ENCODE measurements at places on chromosomes 12 and 14. TPM values are rescaled to one million over a fixed set of nuclear protein-coding genes. Genes with fewer than 3 reads are reported as not detected.
A peak's percentile ranks its signal among the peaks of the same experiment; 100 is the strongest.

DNA sequence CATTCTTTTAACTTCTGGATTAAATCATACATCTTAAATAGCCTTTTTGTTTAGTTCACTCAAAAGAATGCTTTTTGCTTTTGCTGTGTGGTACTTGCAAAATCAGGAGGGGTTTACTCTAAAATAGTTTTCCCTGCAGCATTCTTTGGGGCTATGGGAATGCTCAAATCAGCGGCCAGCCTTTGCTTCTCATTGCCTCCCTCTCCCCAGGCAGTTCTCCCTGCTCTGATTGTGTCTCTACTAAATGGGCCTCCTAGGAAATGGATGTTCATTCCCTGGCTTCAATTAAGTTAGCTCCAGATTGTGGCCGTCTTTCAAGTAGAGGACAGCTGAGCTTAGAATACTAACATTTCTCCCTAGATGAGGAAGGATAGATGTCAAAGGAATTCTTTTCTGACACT lies 4.4 kb downstream of the TULP3 start:
- H3K4me1 ChIP-seq, result peaks cover 46% of the 10 kb centered on the region
- H3K4me3 ChIP-seq, result no peak overlapping the region
- H3K27ac ChIP-seq, result peak overlapping the region; percentile 42
- no peak for DNase-seq

DNA sequence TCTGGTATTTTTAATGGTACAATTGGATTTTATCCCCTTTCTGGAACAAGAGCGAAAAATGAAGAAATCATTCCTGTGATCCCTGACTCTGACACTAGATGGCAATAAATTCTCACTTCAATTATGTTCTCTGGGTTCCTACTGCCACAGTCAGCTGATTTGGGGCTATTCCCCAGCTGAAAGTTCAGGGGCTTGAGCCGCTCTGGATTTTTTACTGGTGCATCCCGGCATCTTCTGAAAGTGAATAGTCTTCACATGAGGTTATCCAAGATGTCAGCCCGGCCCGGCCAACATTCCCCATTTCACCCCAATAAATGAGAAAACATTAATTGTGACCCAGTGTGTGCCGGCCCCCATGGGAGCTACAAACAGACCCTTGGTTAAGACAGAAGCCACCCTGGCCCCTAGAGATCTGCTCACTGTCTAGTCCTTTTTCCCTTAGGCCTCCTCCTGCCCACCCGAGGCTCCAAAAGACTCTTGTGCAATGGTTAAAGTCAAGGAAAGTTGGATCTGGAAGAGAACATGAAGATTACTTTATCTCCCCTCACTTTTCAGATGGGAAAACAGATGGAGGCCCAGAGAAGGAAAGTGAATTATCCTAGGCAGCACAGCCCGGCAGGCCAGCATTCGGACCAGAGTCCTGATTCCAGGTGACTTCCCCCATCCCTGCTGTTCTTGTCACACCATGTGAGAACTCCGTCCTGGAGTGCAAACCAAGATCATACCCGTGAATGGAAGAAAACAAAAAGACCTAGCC lies 20.8 kb downstream of the CKAP4 start:
- H3K27ac ChIP-seq, result no peak overlapping the region
- no peaks in the 10 kb centered on the region for H3K27me3 ChIP-seq
- H3K4me1 ChIP-seq, result peaks cover 17% of the 10 kb centered on the region
- H3K36me3 ChIP-seq, result no peaks in the 10 kb centered on the region

- H3K4me3 ChIP-seq, result no peak overlapping the region
- peaks cover 41% of the 10 kb centered on the region for H3K4me1 ChIP-seq
- DNase-seq, result no peak
- H3K36me3 ChIP-seq, result peaks cover 4% of the 10 kb centered on the region
- no peaks in the 10 kb centered on the region for H3K27me3 ChIP-seq
- H3K27ac ChIP-seq, result no peak overlapping the region
Measured at GRCh38 chr12:47234576-47235141, 154.9 kb upstream of the AMIGO2 start.

DNA sequence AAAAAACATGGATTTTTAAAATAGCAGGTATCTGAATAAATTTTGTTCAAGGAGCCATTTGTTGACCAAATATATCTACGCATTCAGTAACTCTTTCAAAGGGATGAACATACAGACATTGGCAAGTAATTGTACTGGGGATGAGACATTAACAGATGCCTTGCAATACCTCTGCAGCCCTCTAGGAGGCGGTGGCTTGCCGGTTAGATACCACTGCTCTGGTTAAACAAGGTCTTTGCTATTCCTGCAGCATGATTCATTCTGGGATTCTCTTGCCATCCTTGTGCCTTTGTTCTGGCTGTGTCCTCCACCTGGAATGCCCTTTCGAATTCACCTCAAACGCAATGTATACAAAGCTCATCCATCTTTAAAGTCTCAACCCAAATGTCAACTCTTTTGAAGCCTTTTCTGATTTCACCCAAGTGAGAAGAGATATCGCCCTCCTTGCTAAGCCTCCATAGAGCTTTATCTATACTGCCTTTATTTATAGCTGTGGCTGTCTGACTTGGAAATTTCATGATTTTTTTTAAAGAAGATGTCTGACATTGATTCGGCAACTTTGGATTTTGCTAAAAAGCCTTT lies 131.0 kb upstream of the SRRM4 start:
- peaks cover 1% of the 10 kb centered on the region for H3K27me3 ChIP-seq
- H3K27ac ChIP-seq, result no peak overlapping the region
- no peak overlapping the region for H3K4me3 ChIP-seq

DNA sequence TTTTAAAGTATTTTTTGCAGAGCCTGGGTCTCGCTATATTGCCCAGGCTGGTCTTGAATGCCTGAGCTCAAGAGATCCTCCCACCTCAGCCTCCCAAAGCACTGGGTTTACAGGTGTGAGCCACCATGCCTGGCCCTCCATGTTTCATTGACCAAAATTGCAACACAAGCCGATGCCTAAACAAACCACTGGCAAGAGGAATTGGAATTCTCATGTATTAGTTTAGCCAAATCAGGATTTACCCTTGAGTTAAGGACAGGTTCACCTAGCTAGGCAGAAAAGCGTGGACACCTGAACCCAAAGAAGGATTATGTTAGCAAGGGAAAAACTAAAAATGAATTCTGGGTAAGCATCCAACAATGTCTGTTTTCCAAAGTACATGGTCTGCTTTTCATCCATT lies 14.6 kb upstream of the METAP2 start:
- DNase-seq, result no peak
- no peaks in the 10 kb centered on the region for H3K4me1 ChIP-seq
- no peak overlapping the region for H3K27ac ChIP-seq
- no peak overlapping the region for H3K4me3 ChIP-seq

DNA sequence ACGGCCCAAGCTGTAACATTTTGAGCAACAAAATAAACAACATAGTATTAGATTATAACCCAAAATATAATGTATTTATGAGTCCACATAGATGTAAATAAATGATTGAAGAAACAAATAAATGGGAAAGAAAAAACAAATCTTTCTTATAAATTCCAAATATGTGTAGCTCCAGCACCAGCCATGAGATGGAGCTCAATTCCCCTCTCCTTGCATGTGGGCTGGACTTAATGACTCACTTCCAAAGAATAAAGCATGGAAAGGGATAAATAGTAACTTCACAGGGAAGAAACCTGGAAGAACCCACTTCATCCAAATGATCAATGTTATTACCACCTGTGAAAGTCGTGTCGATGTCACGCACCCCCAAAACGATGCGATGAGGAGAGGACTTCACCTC lies 158.8 kb downstream of the RPAP3 start:
- H3K4me1 ChIP-seq, result no peaks in the 10 kb centered on the region
- no peak overlapping the region for H3K27ac ChIP-seq
- H3K27me3 ChIP-seq, result peaks cover 1% of the 10 kb centered on the region
- DNase-seq, result no peak
- no peaks in the 10 kb centered on the region for H3K36me3 ChIP-seq
- H3K4me3 ChIP-seq, result no peak overlapping the region

- peaks cover 9% of the 10 kb centered on the region for H3K4me1 ChIP-seq
- no peaks in the 10 kb centered on the region for H3K36me3 ChIP-seq
- H3K27me3 ChIP-seq, result no peaks in the 10 kb centered on the region
- no peak overlapping the region for H3K27ac ChIP-seq
Measured at GRCh38 chr14:84975241-84975902, 554.6 kb upstream of the FLRT2 start.

DNA sequence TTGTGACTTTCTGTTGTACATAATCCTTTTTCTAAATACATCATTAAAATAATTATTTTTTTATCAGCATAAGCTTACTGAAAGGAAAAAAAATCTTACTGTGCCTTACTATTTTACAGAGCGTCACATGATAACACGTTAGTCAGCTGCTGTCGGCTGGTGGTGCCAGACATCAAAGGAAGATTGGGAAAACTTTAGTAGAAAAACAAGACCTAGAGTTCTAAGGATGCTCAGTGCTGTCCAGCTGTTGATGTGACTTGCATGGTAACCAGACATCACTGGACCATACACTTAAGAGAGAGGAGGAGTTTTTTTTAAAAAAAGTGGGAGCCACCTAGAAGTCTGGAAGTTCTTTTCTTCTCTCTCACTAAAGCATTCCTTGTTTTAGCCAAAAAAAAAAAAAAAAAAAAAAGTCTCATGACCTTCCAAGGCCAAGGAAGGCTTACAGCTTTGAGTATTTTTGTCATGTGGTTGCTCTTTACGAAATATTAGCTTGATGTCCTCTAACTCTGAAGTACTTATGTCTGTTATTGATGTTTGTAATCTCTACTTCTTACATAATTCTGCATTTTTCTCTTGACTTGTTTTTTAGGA lies 4.5 kb downstream of the RASSF8 start:
- no peaks in the 10 kb centered on the region for H3K36me3 ChIP-seq
- no peak for DNase-seq
- H3K4me3 ChIP-seq, result no peak overlapping the region
- H3K27me3 ChIP-seq, result no peaks in the 10 kb centered on the region
- peaks cover 24% of the 10 kb centered on the region for H3K4me1 ChIP-seq
- H3K27ac ChIP-seq, result no peak overlapping the region

PTPRQ gene
- total RNA-seq, result 0.08 TPM

EXOC3L4 gene
- total RNA-seq, result not detected

RPL10L gene
- not detected for total RNA-seq

PDE3A gene
- 27.9 TPM for total RNA-seq

MMP19 gene
- total RNA-seq, result 17.8 TPM

BEGAIN gene
- total RNA-seq, result 6.5 TPM

HCAR2 gene
- total RNA-seq, result not detected

Data from chondrocyte (in vitro differentiated cells).